Endothelial cell (in vitro differentiated cells): ENCODE measurements at places on chromosomes 13 and 19. TPM values are rescaled to one million over a fixed set of nuclear protein-coding genes. Genes with fewer than 3 reads are reported as not detected.

Gene ZNF726
- total RNA-seq = 3.4 TPM

Gene CABP5
- not detected for total RNA-seq

Gene FGF21
- total RNA-seq = not detected

Gene LIG1
- total RNA-seq = 51.5 TPM

Gene ZFP14
- total RNA-seq = 13.9 TPM

Gene ZNF443
- 7.3 TPM for total RNA-seq

Gene SLC27A5
- total RNA-seq = 4.7 TPM

Gene ZNF234
- 17.8 TPM for total RNA-seq

Gene KIRREL2
- total RNA-seq = 1.8 TPM

Gene KLK15
- not detected for total RNA-seq

Gene CYP2A6
- total RNA-seq = not detected

Gene C13orf46
- total RNA-seq = 1.5 TPM

Gene NFILZ
- total RNA-seq = not detected

Gene IL12RB1
- total RNA-seq = not detected

Gene CALR
- total RNA-seq = 963 TPM

Gene ZAR1L
- total RNA-seq = not detected

Gene MAG
- total RNA-seq = not detected

Gene SERTM1
- total RNA-seq = 0.08 TPM

Gene TMEM190
- not detected for total RNA-seq

Gene C1QTNF9
- not detected for total RNA-seq

Gene ZNF556
- total RNA-seq = not detected

Gene KLK12
- total RNA-seq = not detected

Gene CACNG7
- 0.51 TPM for total RNA-seq

Gene TNNI3
- total RNA-seq = not detected

Gene ZNF701
- 18.5 TPM for total RNA-seq

Gene PCDH8
- 0.15 TPM for total RNA-seq

Gene TTC9B
- total RNA-seq = 1.1 TPM
